ENCODE measurements at places on chromosomes 1 and 21.

- no peak for DNase-seq
Measured at GRCh38 chr1:9331558-9332346, 39.1 kb downstream of the SPSB1 start.

DNA sequence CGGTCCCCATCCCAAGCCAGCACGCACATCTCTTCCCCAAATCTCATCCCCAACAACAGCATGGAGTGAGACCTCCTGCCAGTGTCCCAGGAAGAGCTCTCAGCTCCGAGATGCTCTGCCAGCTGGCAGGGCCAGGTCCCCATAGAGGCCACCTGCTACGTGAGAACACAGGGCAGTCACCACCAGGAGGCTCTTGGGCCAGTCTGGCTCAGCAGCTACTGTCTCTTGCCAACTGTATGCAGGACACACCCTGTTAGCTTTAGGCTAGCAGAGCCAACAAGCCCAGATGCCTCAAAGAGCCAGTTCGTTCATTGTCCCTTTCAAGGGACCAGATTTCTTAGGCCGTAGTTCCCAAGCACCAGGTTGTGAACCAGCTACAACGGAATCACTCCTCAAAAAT lies 36.9 kb downstream of the FBXO2 start:
- no peak for DNase-seq

- no peak for DNase-seq
Measured at GRCh38 chr1:22237433-22238093, 94.7 kb upstream of the WNT4 start.

DNA sequence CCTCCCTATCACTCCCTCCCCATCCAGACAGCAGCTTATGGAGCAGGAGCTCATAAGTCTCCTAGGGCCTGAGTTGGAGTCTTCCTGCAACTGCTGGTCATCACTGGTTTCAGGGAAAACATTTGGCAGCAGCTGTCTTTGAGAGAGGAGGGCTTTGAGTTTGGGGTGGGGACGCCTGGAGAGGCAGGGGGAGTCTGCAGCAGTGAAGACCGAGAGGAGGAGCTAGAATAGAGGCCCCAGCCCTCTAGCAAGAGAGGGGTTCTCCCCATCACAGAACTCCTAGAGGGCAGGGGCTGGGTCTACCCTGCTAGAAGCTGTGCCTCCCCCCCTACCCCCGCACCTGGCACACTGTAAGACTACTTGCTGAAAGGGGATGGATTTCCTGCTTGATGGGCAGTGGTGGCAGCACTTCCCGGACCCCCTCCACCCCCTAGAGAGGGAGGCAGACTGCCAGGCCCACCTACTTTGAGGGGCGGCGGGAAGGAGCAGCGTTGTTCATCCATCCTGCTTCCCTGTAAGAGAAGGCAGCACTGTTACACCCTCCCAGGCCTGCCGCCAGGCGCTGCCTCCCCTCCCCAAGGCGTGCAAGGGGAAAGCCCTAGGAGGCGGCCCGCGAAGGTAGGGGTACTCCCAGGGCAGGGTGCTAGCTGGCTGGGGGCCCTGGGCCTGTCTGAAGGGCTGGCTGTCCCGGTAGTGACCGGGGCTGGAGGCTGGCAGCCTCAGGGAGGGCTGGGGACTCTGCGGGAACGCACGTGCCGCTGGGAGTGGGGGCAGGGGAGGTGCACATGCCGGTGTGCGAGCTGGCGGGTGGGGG lies 50.4 kb downstream of the RAP1GAP start:
- DNase-seq: no peak

DNA sequence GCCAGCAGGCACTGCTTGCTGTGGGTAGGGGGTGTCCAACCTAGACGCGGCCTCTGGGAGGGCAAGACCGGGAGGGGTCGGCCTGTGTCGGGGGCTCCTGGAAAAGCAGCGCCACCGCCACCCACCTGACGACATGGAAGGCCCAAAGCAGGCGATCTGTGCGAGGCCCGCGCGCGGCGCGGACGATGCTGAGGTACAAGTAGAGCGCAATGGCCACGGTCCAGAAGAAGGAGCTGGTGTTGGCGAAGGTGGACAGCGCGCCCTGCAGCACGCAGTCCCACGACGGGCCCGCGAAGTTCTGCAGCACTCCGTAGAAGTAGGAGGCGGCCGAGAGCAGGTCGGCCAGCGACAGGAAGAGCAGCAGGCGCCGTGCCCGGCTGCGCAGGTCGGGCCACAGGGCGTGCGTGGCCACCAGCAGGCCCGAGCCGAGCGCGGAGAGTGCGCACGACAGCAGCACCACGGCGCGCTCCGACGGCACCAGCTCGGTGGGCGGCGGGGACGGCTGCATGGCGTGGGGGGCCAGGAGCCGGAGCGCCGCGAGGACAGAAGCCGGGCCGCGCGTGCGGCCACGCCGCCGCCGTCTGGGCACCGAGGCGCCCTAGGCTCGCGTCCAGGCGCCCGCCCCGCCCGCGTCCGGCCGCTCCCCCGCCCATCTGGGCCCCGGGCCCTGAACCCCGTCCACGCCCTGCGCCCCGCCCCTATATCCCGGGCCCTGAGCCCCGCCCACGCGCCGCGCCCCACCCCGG lies at the start of gene GPR157:
Gene GPR157 (minus strand): TSS at position 583 of the 746 bp plus-strand sequence. CDS start 75 bp downstream, at position 508.
- DNase-seq: peak; percentile 78

DNA sequence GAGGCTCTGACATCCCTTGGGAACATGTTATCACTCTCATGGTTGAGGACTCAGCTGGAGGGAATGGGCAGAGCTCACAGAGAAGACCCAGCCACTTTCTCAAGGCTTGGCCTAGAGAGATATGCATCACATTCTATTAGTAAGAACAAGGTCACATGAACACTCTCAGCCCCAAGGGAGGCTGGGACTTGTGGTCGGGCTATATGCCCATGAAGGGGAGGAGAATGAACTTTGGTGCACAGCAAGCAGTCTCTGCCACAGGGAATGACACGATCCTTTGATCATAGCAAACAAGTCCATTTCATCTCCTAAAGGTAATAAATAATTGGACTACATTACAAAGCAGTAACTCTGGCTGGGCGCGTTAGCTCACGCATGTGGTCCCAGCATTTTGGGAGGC lies 105.7 kb downstream of the SYF2 start:
- no peak for DNase-seq

DNA sequence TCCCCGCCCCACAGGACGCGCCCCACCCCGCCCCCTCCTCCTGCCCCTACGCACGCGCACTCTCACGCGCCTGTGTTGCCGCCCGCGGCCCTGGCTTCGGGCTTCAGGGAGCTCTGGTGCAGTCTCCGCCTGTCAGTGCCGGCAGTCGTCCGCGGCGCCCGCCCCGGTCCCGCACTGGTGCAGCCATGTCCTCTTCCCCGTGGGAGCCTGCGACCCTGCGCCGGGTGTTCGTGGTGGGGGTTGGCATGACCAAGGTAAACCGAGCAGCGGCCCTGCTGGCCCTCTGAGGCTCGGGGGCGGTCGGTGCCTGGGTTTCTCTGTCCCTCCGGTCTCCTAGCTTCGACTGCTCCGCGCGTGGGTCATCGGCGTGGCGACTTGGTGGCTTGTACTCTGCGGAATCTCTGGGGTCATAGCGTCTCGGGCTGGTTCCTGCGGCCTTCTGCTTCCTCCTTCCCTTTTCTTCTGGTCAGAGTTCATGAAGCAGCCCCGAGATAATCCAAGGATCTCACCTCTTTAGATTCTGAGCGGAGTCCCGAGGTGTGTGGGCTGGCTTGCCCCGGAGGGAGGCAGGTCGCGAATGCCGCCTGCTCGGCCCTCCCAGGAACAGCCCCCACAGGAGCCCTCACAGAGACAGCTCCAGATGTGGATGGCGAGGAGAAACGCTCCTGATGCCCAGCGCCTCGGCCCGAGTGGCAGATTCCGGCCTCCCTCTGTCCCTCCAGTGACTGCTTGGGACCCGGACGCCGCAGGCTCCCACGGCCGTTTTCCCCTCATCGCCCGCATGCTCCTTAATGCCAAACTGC lies at the start of gene SCP2:
Gene SCP2 (plus strand): TSS at position 65 of the 803 bp plus-strand sequence. CDS start 121 bp downstream, at position 186.
- no peak for DNase-seq

Measured in hematopoietic multipotent progenitor cell treated with erythropoietin and hydrocortisone succinate and interleukin-3 and kit ligand, for 17 days (in vitro differentiated cells).